Upper lobe of left lung (tissue), 6 donors: ENCODE measurements at places on chromosomes 1 and 21. TPM values are rescaled to one million over a fixed set of nuclear protein-coding genes. Genes with fewer than 3 reads are reported as not detected.

MASP2 gene
- not detected for total RNA-seq

S100A7 gene
- total RNA-seq, result not detected

ZYG11A gene
- total RNA-seq, result 0.10 TPM

CFHR1 gene
- not detected for total RNA-seq

- no peak for DNase-seq
Observed at GRCh38 chr1:25795211-25795610, 4.8 kb upstream of the SELENON start.

GRCh38 chr1:228812961-228813360 is 77.7 kb downstream of the RHOU start:
- no peak for DNase-seq

GRCh38 chr1:115506518-115506917 is 135.3 kb upstream of the VANGL1 start:
- no peak for DNase-seq

DNA sequence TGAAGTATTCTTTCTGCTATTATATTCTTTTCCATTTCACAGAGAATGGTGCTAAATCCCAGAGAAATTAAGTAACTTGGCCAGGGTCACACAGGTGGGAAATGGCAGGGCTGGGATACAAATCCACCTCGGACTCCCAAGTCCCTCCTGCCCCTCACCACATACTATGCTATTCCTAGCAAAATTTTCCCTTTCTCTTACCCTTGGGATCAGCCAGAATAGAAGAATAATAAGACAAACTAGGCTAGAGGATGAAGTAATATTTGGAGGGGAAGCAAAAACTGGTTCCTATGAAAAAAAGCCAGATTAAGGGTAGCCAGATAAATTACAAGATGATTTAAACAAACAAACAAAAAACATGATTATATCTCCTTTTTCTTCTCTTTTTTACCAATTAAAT is 62.5 kb downstream of the TGFB2 start:
- DNase-seq, result no peak

GRCh38 chr1:248842781-248843331 is 4.8 kb downstream of the ZNF672 start:
- no peak for DNase-seq

GRCh38 chr1:71080230-71080738 is 551 bp downstream of the ZRANB2 start:
- DNase-seq, result no peak

DNA sequence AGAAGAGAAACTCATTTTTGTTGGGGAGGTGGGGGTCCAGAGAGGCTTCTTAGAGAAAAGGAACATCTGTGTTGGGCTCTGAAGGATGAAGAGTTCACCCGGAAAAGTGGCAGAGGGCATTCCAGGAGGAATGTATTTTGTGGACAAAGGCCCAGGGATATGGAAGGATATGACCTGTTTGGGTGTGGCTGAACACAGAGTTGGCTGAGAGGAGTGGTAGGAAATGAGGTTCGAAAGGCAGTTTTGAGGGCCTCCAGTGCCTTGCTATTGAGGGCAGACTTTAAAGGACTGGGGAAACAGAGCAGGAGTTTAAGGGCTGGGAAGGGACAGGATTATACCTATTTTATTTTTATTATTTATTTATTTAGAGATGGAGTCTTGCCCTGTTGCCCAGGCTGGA is 27.3 kb upstream of the WASF2 start:
- DNase-seq, result no peak

GRCh38 chr1:2635361-2636010 is 2.7 kb upstream of the MMEL1 start:
- DNase-seq, result no peak

DNA sequence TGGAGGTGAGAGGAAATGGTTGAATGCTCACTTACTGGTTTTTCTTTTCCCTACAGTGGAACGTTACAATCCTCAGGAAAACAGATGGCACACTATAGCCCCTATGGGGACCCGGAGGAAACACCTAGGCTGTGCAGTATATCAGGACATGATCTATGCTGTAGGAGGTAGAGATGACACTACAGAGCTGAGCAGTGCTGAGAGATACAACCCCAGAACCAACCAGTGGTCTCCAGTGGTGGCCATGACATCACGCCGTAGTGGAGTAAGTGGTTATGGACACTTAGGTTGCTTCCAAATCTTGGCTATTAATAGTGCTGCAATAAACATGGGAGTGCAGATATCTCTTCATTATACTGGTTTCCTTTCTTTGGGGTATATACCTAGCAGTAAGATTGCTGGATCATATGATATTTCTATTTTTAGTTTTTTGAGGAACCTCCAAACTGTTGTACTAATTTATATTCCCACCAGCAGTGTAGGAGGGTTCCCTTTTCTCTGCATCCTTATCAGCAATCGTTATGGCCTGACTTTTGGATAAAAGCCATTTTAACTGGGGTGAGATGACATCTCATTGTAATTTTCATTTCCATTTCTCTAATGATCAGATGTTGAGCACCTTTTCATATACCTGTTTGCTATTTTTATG is 48.8 kb upstream of the DARS2 start:
- no peak for DNase-seq

DNA sequence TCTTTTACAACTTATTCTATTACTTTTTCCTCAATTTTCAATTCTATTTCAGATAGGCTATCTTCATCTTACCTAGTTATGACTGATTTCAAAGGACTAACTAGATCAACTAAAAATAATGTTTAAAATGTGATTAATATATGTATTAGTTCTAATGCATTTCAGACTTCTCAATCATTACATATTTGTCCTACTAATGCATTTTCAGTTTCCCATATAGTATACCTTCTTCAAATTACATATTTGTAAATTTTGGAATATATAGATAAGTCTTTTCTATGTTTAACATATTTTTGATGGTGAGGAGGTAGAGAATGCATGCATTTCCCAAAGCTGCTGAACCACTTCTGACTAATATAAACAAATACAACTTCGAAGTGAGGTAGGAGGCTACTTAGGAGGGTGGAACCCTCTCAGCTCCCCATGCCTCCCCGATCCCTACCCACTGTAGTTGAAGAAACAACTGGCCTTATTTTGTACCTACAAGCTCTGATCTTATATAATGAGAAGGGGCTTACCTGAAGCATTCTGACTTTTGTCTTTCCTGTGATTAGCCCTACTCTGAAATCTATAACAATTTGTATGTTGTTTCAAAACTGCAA is 1.7 kb downstream of the TRMT1L start:
- DNase-seq, result no peak

- no peak for DNase-seq
Observed at GRCh38 chr1:210709701-210710100, 381.0 kb downstream of the HHAT start.

GRCh38 chr1:17400725-17401341 is 28.8 kb downstream of the PADI6 start:
- DNase-seq, result no peak

GRCh38 chr1:59759156-59759925 is 55.4 kb upstream of the HOOK1 start:
- peak; percentile 89 for DNase-seq

DNA sequence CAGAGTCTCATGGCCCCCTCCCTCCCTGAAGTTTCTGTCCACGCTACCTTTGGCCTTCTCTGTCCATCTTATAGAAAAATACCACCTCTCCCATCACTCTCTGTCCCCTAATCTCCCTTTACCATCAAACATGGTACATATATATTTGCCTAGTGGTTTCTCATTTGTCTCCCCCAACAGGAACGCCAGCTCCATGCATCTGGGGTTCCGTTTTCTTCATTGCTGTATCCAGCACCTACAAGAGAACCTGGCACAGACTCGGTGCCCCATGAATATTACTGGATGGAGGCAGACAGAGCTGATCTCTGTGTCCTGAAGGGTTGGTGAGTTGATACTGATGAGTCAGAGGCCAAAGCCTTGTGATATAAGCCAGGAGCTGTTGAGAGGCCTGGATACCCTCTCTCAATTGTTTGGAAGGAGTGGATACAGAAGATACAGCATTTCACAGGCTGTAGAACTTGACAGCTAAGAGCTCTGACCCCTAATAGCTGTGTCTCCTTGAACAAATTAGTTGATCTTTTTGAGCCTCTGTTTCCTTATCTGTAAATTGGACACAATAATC is 21.9 kb downstream of the HEYL start:
- DNase-seq, result no peak

DNA sequence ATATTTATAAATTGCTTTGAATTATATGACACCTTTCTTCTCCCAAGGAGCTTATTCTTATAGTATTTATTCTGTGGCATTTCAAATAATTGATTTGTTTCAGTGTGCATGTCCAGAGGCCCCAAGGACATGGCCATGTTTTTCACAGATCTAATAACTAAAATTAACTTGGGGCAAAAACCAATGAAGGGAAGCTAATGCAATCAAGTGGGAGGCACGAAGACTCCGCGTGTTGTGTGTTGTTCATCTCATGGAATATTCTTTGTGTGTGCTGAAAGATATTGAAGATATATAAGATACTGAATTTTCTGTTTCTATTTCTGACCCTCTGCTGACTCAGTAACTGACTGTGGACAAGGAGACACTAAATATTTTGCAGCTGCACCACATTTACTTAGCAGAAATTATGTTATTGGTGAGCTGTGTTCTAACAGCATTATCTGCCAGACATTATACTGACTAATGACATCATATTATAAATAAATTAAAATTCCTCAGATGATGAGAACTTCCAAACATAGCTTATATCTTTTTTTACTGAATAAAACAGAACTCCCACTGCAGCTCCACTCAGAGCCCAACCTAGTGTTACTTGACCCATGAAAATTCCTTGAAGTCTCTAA is 519.3 kb upstream of the CXADR start:
- no peak for DNase-seq

DNA sequence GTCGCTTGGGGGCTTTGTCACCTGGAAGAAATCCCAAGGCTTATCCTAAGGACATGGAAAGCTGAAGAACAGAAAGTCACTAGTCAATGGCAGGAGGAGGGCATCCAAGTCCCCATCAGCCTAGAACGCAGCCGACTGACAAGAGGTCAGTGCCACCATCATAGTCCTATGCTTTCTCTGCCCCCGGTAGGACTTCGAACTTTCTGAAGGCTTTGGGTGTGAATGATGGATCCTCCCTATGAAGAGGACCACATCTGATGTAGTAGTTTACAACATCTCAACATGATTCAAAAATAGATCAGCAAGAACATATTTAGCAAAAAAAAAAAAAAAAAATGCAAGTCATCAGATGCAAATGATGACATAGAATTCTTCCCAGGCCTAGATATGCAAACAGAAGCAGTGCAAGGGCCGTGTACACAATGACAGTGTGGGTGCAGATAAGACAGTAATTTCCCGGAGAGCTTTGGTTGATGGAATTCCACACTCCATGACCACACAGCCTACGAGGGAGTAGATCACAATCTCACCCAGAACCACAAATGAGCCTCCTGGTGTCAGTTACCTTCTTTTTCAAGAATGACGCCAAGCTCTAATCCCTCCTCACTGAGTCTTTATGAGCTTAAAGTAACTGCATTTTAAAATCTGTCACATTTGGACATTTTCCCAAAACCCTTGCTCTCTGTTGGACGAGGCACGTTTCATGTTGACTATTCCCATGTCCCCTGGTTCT is 88.2 kb downstream of the PSMG1 start:
- DNase-seq, result no peak

- DNase-seq, result no peak
Observed at GRCh38 chr1:40351124-40351523, 22.4 kb upstream of the SMAP2 start.

DNA sequence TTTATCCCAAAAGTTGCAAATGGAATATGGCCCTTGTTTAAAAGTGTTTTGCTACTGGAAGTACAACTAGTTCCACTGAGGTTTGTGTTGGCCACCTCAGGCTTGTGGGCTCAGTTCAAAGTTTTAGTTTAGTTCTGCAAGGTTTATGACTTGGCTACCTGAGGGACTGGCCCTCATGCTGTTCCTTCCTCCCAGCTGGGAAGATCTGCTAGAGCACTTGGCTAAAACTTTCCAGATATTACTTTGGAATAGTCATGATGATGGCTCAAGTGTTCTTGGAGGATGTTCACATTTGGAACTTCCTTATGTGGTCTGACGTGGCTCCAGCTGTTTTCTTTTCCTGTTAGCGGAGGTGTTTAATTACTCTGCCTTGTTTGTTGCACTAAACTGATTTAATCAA is 110.2 kb upstream of the IVNS1ABP start:
- DNase-seq, result no peak

DNA sequence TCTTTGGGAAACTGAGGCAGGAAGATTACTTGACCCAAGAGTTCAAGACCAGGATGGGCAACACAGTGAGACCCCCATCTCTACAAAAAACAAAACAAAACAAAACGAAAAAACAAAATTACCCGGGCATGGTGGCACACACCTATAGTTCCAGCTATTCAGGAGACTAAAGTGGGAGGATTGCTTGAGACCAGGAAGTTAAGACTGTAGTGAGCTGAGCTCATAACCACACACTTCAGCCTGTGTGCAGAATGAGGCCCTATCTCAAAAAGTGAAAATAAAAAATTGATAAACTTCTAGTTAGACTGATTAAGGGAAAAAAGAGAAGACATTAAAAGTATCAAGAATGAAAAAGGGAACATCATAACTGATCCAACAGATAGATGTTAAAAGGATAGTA is 154.0 kb downstream of the RHOU start:
- no peak for DNase-seq

DNA sequence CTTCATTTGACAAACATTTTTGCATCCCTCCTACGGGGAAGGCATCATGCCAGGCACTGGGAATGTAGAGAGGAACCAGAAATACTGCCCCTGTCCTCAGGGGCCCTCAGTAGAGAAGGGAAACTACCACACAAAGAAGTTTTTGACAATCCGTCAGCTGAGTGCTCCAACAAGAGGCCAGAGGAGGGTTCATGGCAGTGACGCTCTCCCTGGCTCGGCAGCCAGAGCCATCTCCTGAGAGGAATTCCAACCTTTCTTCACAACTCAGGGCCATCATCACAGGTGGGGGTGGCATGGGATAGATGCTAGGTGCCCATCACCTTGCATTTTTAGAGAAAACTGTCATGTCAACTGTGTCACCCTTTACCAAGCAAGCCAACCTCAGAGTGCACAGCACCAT is 154.1 kb downstream of the HIVEP3 start:
- DNase-seq, result no peak

GRCh38 chr1:223792046-223792445 is 53.7 kb downstream of the TP53BP2 start:
- no peak for DNase-seq

DNA sequence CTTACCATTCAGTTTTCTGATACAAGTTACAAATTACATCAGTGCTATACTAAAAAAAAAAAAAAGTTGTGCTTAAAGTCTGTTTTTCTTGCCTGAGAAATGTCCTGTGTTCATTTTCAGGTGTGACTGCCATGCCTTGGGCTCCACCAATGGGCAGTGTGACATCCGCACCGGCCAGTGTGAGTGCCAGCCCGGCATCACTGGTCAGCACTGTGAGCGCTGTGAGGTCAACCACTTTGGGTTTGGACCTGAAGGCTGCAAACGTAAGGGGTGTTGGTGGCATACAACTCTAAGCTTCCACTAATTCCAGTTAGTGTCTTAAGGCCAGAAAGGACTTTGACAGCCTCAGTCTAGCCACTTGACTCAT is 60.1 kb upstream of the LAMC2 start:
- peak; percentile 26 for DNase-seq

DNA sequence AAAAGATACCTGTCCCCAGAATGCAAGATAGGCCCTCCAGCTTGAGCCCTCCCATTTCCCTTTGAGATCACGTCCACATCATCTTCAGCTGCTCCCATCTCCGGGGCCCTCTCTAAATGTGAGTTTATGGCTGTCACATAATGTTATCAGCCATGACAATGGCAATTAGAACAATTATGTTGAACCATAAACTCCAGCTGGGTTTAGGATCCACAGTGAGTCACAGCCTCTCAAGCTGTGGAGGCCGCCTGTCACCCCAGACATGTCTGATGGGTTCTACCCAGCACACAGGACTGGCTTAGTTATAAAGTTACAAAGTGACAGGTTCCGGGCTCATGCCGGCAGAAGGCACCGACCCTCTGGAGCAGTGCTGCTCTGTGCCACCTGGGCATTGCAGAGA is 597.3 kb downstream of the PTPRU start:
- no peak for DNase-seq
